ENCODE measurements at places on chromosomes 11 and 22. TPM values are rescaled to one million over a fixed set of nuclear protein-coding genes. Genes with fewer than 3 reads are reported as not detected.

The OR2AG1 gene
- not detected for total RNA-seq

The SLC7A4 gene
- 0.41 TPM for total RNA-seq

The KRTAP5-10 gene
- total RNA-seq, result not detected

The WNT11 gene
- 1.1 TPM for total RNA-seq

The CCDC116 gene
- 0.33 TPM for total RNA-seq

The TRPC6 gene
- 3.6 TPM for total RNA-seq

The SMCO4 gene
- 9.6 TPM for total RNA-seq

The ZNF214 gene
- 2.4 TPM for total RNA-seq

The OR8D4 gene
- not detected for total RNA-seq

The GGTLC2 gene
- total RNA-seq, result not detected

The SESN3 gene
- 13.7 TPM for total RNA-seq

The KRTAP5-1 gene
- total RNA-seq, result not detected

All from sigmoid colon (tissue), 7 donors.